ENCODE measurements at places on chromosomes 5 and 9.
A peak's percentile ranks its signal among the peaks of the same experiment; 100 is the strongest.

DNA sequence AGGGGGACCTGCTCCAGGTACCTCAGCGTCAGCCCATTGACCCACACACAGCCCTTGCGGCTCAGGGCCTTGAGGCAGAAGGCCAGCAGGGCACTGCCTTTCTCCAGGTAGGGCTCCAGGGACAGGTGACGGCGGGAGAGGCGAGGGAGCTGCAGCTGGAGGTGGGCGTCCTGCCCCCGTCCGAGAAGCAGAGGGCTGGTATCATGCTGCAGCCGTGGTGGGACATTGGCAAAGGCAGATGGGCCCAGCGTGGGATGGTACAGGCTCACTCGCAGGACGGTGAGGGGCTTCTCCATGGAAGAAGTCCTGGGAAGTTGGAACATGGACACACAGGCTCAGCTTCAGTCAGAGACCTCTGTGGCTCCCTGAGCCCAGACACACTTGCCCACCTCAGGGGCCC, 2.5 kb upstream of the DCANP1 start:
- H3K4me1 ChIP-seq = no peaks in the 10 kb centered on the region
- no peak overlapping the region for H3K4me3 ChIP-seq
- H3K27ac ChIP-seq = no peak overlapping the region
- no peak for DNase-seq

- no peaks in the 10 kb centered on the region for H3K4me1 ChIP-seq
- H3K27ac ChIP-seq = no peak overlapping the region
- DNase-seq = no peak
- H3K36me3 ChIP-seq = no peaks in the 10 kb centered on the region
- no peaks in the 10 kb centered on the region for H3K27me3 ChIP-seq
These were observed 420.1 kb upstream of the PAPPA start for GRCh38 chr9:115733318-115734110.

- no peaks in the 10 kb centered on the region for H3K36me3 ChIP-seq
- H3K4me3 ChIP-seq = no peak overlapping the region
- H3K27me3 ChIP-seq = no peaks in the 10 kb centered on the region
- H3K27ac ChIP-seq = no peak overlapping the region
- no peak for DNase-seq
- H3K4me1 ChIP-seq = no peaks in the 10 kb centered on the region
These were observed 339.0 kb upstream of the CTNND2 start for GRCh38 chr5:12242950-12243888.

DNA sequence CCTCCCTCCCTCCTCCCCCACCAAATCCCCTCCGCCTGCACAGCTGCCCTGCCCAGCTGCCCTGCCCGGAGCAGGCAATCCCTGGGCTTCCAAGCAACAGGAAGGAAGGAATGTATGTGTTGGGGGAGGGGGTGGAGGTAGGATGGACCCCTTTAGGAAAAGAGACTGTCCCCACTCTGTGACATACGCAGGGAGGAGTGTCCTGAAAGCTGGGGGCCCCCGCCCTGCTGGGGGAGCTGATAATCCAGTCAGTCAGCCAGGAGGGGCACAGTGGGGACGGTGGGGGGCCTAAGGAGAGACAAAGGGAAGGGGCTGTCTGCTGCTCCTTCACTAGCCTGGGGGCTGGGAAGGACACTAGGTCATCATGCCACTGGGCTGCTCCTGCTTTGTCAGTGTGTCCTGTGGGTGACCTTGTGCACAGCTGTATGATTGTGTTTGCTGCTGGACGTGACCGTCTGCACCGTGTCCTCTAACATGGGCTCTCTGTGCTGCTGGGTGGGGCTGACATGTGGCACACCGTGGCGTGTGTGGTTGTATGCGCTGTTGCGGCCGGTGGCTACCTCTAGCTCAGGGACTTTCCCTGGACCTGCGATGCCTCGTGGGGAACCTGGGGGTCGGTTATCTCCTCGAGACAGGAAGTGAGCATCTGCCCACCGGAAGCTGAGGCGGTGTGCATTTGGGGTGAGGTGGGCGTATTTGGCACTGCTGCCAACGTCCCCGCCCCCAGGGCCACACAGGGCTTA, 3.0 kb downstream of the N4BP3 start:
- peaks cover 28% of the 10 kb centered on the region for H3K4me1 ChIP-seq
- H3K27ac ChIP-seq = peak overlapping the region; percentile 94
- H3K36me3 ChIP-seq = no peaks in the 10 kb centered on the region
- peak overlapping the region; percentile 59 for H3K4me3 ChIP-seq

- H3K4me3 ChIP-seq = no peak overlapping the region
- H3K36me3 ChIP-seq = no peaks in the 10 kb centered on the region
- DNase-seq = no peak
- H3K4me1 ChIP-seq = peaks cover 19% of the 10 kb centered on the region
These were observed 159.5 kb upstream of the SHB start for GRCh38 chr9:38228331-38229103.

GRCh38 chr5:77356740-77357139, 135.4 kb downstream of the WDR41 start:
- H3K27me3 ChIP-seq = no peaks in the 10 kb centered on the region
- no peak overlapping the region for H3K4me3 ChIP-seq
- H3K4me1 ChIP-seq = no peaks in the 10 kb centered on the region
- no peak for DNase-seq
- no peaks in the 10 kb centered on the region for H3K36me3 ChIP-seq
